ENCODE measurements at places on chromosomes 5 and 9.

DNA sequence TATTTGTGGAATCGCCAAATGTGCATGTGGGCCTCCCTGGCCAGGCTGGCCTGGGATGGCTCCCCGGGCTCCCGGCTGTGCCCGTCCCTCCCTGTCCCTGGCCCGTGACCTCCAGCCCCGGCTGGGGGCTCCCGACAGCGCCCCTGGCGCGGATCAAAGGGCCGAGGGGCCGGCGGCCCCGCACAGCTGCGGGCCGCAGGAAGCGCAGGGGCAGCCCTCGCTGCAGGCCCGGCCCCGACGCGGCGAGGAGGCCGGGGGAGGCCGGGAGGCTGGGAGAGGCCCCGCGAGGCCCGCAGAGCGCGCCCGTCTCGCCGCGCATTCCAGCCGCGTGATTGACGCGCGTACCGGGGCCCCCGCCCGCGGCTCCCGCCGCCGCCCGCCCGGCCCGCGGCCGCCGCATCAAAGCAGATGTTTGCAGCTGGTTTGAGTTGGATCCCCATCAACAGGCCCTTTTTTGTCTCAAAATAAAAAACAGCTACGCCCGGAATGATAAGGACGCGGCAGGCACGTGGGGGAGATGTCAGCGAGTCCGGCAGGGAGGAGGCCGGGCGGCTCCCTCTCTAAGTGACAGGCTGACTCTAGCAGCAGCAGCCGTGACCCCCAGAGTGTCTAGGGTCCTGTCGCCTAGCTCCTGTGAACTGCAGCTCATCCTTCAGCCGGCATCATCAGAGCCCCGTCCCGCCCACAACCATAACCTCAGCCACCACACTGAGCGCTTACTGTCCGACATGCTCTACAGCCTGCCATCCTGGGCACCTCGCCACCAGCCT is 69.4 kb downstream of the LMX1B start:
- no peak for DNase-seq

DNA sequence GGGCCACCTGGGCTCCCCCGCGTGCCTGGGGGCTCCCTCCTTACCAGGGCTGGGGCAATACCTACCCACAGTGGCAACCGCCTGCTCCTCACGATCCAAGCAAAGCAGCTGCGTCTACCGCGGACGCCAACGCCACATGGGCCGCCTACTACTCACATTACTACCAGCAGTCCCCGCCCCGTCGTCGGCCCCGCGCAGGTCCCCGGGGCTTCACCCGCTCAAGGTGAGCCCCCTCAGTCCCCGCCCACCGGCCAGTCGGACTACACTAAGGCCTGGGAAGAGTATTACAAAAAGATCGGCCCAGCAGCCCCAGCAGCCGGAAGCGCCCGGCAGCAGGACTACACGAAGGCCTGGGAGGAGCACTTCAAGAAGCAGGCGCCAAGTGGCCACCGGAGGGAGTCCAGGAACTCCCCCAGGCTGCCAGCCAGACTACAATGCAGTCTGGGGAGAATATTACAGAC is 106.0 kb upstream of the MTAP start:
- no peak for DNase-seq

- no peak for DNase-seq
Observed at GRCh38 chr5:56585999-56586691, 229.2 kb upstream of the MAP3K1 start.

- no peak for DNase-seq
Observed at GRCh38 chr5:74476046-74476818, 164.3 kb downstream of the ENC1 start.

GRCh38 chr5:177433658-177434217 is 7.3 kb downstream of the GRK6 start:
- no peak for DNase-seq

GRCh38 chr9:112162621-112163413 is 12.3 kb downstream of the SUSD1 start:
- no peak for DNase-seq

GRCh38 chr9:123326662-123327093 is 29.3 kb upstream of the CRB2 start:
- DNase-seq: no peak

- no peak for DNase-seq
Observed at GRCh38 chr5:41600731-41601130, 90.3 kb upstream of the PLCXD3 start.

- DNase-seq: no peak
Observed at GRCh38 chr9:27282269-27282668, 14.7 kb downstream of the EQTN start.

- no peak for DNase-seq
Observed at GRCh38 chr5:141898448-141899049, 20.3 kb upstream of the PCDH1 start.

- DNase-seq: no peak
Observed at GRCh38 chr5:56112526-56113121, 117.9 kb upstream of the IL6ST start.

DNA sequence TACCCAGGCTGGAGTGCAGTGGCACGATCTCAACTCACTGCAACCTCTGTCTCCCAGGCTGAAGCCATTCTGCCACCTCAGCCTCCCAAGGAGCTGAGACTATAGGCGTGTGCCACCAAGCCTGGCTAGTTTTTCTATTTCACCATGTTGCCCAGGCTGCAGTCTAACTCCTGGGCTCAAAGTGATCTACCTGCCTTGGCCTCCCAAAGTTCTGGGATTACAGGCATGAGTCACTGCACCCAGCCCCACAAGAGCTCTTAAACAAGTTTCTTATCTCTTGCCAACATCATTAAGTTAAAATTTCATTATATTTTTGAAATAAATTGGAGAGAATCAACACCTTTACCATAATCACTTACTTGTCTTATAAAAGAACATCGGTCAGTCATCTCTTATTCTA is 280.3 kb downstream of the ARHGEF28 start:
- DNase-seq: no peak

- DNase-seq: no peak
Observed at GRCh38 chr9:78470741-78471140, 173.8 kb downstream of the PSAT1 start.

GRCh38 chr9:118721923-118722322 is 647.3 kb downstream of the BRINP1 start:
- DNase-seq: no peak

DNA sequence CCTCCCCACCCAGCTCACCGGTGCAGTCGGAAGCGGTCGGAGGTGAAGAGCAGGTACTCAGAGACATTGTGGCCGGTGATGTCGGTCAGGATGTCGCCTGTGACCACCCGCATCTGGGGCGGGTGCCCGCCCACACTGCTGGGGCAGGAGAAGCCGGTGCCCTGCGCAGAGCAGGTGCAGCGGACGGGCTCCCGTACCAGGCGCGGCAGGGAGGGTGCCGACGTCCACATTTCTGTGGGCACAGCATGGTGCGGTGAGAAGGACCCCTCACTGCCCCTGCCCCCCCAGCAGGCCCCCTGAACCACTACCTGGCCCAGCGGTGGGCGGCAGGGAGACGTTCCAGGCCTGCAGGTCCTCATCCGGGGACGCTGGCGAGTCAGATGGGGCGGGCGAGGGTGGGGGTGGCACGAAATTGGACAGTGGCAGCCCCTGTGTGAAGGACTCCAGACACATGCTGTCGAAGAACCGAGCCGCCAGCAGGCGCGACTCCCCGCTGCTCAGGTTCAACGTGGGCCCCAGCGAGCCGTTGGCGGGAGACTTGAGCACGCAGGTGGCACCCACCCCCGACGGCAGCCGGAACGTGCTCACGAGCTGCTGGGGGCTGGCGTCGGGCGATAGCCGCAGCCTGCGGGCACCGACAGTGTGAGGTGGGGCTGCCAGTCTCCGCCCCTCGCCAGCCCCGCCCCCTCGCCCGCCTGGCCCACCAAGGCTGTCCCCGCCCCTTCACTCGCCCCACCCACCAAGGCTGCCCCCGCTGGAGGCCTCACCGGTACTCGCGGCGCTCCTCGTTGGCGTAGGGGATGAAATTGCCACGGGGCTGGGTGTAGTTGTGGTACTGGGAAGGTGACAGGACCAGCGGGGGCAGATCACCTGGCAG is 15.1 kb downstream of the ABCA2 start:
- DNase-seq: no peak

- DNase-seq: no peak
Observed at GRCh38 chr5:177299697-177300096, 3.8 kb downstream of the RAB24 start.

- no peak for DNase-seq
Observed at GRCh38 chr5:107598958-107599357, 71.8 kb downstream of the EFNA5 start.

- DNase-seq: no peak
Observed at GRCh38 chr5:141866096-141866495, 12.1 kb downstream of the PCDH1 start.

- DNase-seq: no peak
Observed at GRCh38 chr9:90600029-90600428, 42.6 kb downstream of the DIRAS2 start.

GRCh38 chr5:57653636-57654290 is 171.2 kb upstream of the ACTBL2 start:
- no peak for DNase-seq

DNA sequence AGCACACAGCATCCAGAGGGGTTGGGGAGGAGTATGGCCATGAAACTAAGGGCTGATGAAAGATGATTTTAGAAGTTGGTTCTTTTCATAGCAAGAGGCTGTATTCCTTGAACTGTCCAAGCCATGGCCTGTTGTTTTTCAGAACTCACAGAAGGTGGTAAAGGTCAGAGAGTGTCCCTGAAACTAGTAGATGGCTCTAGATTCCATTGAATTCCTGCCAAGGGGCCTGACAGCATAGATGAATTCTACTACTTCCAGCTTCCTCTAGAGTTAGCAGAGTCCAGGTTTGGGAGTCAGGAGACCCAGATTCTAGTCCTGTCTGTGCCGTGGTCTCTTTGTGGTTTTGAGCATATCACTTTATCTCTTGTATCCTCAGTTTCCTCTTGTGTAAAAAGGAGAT is 101.6 kb downstream of the GRIA1 start:
- no peak for DNase-seq

- DNase-seq: no peak
Observed at GRCh38 chr9:107627781-107628180, 138.2 kb upstream of the KLF4 start.

GRCh38 chr9:111711548-111711947 is 50.1 kb downstream of the GNG10 start:
- no peak for DNase-seq

DNA sequence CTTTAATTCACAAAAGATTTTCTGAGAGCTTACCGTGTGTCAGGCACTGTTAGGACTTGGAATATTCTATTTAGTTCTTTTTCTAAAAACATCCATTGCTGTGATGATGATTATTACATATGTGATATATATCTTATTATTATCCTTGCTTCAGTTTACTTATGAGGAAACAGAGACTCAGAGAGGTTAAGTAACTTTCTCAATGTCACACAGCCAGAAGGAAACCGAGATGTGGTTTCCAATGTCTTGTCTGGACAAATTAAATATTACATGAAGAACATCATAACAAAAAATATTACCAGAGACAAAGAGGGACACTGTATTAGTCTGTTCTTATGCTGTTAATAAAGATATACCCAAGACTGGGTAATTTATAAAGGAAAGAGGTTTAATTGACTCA is 125.5 kb upstream of the DAP start:
- DNase-seq: no peak

DNA sequence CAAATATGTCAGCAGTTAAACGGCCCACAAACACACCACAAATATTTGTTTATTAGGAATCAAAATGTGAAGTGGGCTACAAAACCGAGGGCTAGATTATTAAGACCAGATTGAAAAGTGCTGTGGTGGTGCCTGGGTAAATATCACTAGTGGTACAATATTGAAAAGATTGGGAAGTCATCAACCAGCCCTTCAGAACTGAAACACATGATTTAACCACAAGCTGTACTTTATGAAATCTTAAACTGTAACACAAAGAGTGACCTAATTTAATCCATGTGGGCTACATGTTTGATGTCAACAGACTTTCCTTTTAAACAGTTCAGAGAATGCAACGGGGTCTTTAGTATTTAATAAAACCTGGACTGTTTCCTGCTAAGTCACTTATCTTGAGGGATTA is 182.3 kb downstream of the SPATA31D1 start:
- no peak for DNase-seq

GRCh38 chr9:132156262-132156661 is 5.6 kb upstream of the NTNG2 start:
- no peak for DNase-seq

DNA sequence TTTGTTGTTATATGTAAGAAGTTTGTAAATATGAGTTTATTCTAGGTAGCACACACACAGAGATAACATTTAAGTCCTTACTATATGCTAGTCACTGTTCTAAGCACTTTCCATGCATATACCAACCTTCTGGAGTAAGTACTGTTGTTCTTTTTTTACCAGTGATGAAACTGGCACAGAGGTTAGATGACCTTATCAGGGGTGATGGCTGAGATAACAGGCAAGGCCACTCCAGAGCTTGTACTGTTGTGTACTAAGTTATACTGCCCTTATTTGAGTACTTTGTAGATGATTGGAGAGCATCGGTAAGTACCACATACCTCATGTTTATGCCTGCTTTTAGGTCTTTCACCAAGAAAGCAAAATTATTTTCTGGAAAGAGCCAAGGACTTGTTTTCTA is 6.2 kb downstream of the POLR1E start:
- no peak for DNase-seq

GRCh38 chr9:103530934-103531333 is 535.8 kb downstream of the CYLC2 start:
- no peak for DNase-seq

DNA sequence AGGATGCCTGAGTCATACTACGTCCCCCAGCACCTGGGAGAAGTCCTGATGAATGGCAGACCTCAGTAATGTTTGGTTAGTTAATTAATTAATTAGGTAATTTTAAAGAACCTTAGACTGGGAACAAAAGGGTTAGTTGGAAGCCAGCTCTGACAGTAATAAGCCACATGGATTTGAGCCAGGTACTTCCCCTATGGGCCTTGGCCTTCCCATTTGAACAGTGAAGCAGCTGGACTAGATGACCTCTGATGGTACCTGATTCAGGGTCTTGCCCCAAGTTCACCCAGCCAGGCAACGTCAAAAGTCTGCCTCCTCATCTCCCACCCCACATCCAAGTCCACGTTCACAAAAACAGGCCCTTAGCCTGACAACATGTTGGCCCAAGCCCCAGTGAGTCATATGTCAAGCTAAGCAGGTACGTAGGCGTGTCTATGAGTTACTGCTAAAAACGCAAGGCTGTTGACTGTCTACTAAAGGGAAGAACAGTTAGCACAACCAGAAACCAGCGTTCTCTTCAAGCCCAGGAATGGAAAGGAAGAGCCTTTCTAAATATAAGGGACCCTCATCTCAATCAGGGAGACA is 303.2 kb downstream of the ACTL7B start:
- DNase-seq: no peak
